AG10803 (cell line): ENCODE measurements at places on chromosomes 5 and 9.

DNA sequence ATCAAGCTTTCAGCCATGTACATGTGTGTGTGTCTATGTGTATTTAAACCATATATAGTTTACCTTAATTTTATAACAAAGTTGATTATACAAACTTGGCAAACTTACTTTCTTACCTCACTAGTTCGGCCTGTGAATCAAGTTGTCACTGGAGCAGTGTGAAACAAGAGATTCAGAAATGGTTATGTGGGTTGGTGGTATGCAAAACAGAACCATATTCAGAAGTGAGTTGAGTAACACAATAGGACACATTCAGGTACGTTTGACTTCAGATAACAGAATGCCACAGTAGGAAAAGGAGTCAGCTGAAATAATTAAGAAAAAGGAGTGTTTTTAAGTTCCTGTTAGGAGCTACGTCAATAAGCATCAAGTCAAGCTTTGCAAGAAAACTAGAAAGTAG is 21.5 kb downstream of the XPA start:
- DNase-seq = no peak

DNA sequence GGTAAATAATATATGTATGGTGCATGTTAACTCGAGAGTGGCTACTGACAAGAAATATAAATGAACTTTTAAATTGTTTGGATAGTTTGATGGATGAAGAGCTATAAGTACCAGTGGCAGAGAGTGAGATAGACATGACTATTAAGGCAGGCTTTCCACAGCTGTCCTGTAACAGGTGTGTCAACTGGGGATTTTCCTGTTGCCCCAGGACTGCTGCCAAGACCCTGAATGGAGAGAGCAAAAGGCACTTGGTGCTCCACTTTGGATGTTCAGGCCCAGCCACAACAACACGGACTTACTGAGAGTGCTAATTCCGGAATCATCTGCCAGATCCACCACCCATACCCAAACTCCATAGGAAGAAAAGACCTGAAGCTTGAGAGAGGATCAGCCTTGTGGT is 215.1 kb downstream of the SEC61B start:
- no peak for DNase-seq

DNA sequence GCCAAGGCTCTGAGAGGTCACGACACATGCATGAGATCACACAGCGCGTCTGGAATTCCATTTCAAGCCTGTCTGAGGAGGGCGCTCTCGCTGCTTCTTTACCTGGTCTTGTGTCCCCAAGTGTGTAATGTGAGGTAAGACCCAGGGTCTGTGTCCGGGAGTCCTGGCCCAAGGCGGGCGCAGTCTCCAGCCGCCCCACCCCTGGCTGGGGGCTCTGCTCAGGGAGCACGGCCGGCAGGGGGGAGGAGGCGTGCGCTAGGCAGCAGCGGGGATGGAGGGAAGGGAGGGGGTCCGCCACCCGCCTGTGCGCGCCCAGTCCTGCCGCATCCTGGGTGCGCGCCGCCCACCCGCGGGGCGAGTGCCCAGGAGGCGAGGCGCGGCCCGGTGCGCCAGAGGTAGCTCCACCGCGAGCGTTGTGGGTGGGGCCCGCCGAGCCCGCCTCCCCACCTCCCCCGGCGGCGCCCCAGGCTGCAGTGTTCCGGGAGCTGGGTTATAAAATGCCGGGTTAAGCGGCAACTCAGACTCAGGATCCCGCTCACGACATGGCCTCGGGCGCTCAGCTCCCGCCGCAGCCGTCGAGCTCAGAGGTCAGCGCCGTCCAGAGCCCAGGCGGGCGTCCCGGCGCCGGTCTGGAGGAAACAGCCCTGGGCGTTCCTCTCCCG is at the start of gene CCNI2:
CCNI2 (plus strand) TSS at position 473 of the 662 bp plus-strand sequence; CDS start at position 543, 70 bp downstream.
- no peak for DNase-seq

GRCh38 chr5:68258531-68258930 is 43.0 kb downstream of the PIK3R1 start:
- no peak for DNase-seq

DNA sequence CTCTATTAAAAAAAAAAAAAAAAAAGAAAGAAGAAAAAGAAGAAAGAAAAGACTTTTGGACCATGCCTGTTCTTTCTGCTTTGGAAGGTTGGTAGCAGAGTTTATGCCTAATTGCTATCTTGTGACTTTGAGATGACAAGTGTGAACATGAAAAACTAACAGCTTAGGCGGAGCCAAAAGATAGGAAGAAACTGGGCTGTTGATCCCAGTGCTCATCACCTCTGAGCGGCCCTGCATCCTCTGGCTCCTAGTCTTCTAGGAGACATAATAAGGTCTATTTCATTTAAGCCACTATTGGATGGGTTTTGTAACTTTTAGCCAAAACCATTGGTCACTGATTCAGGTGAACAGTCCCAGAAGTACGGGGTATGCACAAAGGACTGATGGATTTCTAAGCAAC is 34.4 kb upstream of the ATP6V1G1 start:
- DNase-seq = no peak

- DNase-seq = peak; percentile 89
Observed at GRCh38 chr5:127011153-127011552, 19.2 kb downstream of the MARCHF3 start.

- no peak for DNase-seq
Observed at GRCh38 chr9:126146254-126147145, 180.1 kb upstream of the MVB12B start.

DNA sequence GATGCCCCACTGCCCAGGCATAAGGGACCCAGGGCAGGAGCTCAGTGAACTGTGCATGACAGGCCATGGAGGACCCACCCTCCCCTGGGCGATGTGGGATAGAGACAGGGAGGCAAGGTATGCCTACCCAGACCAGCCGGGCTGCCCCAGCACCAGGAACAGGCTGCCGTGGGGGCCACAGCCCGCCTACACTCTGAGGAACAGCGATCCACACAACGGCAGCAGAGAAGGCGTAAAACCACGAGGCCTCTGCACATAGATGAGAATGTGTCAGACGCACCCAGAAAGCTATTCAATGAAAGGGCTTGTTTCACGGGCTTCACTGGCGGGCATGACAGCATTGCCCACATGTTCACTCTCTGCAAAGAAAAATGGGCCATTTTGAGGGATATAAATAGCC is 49.5 kb downstream of the SEMA4D start:
- DNase-seq = no peak

DNA sequence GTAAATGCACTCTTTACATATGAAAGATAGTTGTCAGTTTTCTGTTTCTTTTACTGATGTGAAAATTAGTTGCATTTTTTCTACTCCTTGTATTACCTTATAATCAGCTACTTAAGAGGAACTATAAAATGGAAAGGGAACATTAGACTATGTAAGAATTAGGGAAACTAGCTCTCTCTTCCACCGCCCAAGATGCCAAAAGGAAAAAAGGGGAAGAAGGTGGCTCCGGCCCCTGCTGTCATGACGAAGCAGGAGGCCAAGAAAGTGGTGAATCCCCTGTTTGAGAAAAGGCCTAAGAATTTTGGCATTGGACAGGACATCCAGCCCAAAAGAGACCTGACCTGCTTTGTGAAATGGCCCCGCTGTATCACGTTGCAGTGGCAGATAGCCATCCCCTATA is 15.2 kb upstream of the HOMER1 start:
- no peak for DNase-seq

GRCh38 chr5:174500636-174501035 is 223.7 kb upstream of the MSX2 start:
- DNase-seq = no peak

GRCh38 chr5:41636605-41637004 is 126.2 kb upstream of the PLCXD3 start:
- DNase-seq = peak; percentile 9

DNA sequence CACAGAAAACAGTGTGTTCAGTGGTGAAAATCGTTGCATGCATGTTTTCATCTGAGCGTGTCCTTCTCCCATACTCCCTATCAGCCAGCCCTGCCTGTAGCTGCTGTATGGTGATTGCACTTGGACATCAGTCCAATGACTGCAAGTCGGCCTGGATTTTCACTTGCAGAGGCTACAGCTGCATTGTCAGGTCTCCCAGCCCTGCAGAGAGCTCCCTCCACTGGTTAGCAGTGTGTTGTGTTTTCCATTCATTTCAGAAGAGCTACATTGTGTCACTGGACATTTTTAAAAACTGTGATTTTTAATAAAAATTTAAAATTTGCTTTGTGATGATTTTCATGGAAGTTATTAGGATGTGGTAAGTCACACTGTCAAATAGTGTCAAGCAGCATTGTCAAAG is 96.6 kb downstream of the SYK start:
- no peak for DNase-seq

- DNase-seq = no peak
Observed at GRCh38 chr9:20538092-20538491, 84.2 kb downstream of the MLLT3 start.

DNA sequence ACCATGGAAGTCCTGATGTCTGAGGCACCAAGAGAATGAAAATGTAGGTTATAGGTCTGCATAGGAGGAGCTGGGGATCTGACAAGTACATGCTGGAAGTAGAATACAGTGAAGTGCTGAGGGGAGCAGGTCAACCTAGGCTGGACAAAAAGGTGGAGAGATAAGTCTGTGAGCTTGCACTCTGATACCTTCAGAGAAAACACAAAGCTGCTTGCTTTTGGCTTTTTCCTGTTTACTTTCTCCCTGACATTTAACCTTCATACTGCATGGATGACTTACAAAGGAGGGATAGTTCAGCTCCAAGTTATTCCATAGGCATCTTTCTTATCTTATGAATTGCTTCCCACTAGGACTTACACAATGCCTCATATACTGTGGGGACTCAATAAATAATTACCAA is 256.7 kb upstream of the NREP start:
- DNase-seq = no peak

DNA sequence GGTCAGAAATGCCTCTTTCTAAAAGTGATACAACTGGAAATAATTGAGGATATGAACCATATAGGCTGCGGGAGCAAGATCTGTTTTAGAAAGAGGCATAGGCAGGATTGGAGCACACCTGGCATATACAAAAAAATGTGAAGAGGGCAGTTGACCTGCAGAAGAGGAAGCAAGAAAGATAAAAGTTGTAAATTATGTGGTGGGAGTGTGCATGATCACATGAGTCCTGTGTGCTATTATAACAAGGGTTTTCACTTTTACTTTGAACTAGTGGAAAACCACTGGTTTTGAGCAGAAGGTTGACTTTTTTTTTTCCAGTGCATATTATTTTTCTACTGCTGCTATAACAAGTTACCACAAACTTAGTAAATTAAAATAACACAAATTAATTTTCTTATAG is 489.3 kb downstream of the ANXA1 start:
- no peak for DNase-seq

- no peak for DNase-seq
Observed at GRCh38 chr5:154474396-154475334, 3.4 kb downstream of the HAND1 start.

GRCh38 chr5:100299261-100299660 is 235.9 kb upstream of the FAM174A start:
- no peak for DNase-seq

- DNase-seq = no peak
Observed at GRCh38 chr9:126219166-126219565, 107.5 kb upstream of the MVB12B start.

- DNase-seq = peak; percentile 97
Observed at GRCh38 chr5:137470111-137470920, 28.8 kb downstream of the SPOCK1 start.

- no peak for DNase-seq
Observed at GRCh38 chr5:155952486-155953089, 374.4 kb upstream of the SGCD start.

DNA sequence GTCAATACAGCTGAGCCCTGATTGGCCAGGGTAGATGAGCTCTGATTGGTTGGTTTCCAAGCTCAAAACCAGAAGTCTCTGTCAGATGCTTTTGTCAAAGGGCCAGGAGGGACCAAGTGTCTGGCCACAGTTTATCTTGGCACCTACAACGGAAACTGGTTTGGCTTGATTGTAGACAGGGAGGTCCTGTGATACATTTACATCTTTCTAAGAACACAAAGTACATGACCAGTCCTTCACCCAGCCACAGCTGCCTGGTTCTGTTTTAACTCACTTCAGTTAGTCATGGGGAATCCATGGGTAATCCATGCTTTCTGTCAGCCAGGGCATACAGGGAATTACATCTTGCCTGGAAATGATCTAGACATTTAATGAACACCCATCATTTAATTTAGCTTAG is 171.2 kb downstream of the SLC12A2 start:
- no peak for DNase-seq

- DNase-seq = peak; percentile 88
Observed at GRCh38 chr9:21801683-21802417, 586 bp upstream of the MTAP start.

GRCh38 chr9:64015136-64015535 is 1269.9 kb downstream of the FOXD4L5 start:
- no peak for DNase-seq

- DNase-seq = no peak
Observed at GRCh38 chr9:137645211-137645610, 26.4 kb downstream of the EHMT1 start.

GRCh38 chr9:281741-282645 is 67.3 kb downstream of the DOCK8 start:
- no peak for DNase-seq

GRCh38 chr5:113145757-113146387 is 169.3 kb downstream of the DCP2 start:
- no peak for DNase-seq

- DNase-seq = no peak
Observed at GRCh38 chr5:175846332-175846731, 25.0 kb upstream of the CPLX2 start.

DNA sequence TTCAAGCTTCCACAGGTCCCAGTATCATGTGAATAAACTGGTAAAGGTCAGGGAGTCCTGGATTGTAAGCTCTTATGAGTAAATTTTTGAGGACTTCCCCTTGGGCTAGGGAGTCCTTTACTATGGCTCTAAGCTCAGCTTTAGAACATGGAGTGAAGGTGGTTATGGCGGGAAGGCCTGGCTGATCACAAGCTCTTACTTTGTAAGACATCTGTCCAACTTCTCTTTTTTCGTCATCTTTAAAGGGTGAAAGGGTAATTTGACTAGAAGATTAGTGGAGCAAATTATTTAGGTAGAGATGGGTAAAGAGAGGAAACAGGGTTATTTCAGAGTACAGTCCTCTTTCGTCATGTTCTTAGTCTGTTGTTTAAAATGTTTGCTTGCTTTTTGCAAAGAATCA is 155.4 kb downstream of the AOPEP start:
- DNase-seq = no peak

DNA sequence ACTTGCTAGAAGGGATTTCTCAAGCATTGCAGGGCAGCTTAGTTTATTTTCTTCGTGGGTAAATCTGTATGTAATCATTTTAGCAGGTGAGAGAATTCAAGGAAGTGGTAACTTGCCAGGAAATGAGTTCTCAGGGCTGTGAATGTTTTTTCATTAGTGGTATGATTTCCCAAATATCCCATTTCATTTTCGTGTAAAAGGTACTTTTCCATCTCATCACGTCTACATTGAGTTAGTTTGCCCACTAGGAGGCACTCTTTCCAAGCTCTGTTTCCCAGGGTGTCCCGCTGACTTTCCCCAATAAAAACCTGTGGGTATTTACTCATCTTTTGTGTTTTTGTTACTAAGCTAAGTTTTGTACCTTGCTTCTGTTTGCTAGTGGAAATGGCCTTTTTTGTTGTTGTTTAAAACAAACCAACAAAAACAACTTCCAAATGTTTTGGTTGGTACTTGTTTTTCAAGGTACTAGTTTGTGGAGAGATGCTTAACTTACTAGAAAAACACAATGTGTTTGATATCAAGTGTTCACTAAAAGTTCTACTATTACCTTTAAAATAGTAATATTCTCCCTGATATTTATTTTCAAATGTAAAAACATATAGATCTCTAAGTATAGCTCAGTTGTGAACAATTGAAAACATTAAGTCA is 373.6 kb downstream of the ADGRV1 start:
- peak; percentile 59 for DNase-seq
